ENCODE measurements at places on chromosomes 3 and 15. TPM values are rescaled to one million over a fixed set of nuclear protein-coding genes. Genes with fewer than 3 reads are reported as not detected.
A peak's percentile ranks its signal among the peaks of the same experiment; 100 is the strongest.

RASL12 gene
- total RNA-seq = 6.5 TPM

DNA sequence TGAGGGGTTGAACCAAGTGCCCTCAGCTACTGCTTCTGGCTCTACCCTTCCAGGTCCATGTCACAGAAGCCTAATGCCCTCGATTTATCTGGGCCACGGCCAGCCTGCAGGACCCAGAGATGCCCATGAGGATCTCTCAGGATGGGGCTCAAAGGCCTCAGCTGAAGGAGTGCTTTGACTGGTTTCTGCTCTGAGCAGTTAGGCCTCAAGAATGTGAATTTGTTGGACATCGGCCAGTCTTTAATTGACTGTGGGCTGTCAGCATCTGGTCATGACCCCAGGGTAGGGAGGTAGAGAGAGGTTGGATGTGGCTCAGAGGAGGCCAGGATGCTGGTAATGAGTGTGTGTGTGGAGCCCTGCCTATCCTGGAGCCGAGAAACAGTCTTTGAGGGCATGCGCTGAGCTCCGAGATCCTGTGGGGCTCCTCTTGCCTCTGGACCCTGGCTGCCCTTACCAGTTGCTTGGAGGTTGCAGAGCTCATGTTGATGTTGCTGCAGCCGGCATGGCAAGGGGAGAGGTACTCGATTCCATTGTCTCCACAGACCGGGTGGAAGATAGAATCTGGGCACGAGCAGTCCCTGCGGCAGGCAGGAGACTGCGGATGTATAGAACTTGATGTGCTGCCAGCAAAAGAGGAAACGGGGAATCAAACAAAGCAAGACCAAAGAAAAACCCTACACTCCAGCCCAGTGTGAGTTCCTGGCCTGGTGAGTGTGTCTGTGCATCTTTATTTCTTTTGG, 49.1 kb upstream of the RAB6B start:
- no peak overlapping the region for H3K4me3 ChIP-seq
- no peak overlapping the region for H3K27ac ChIP-seq
- DNase-seq = no peak
- peaks cover 4% of the 10 kb centered on the region for H3K27me3 ChIP-seq

- no peaks in the 10 kb centered on the region for H3K27me3 ChIP-seq
- H3K36me3 ChIP-seq = no peaks in the 10 kb centered on the region
- H3K27ac ChIP-seq = no peak overlapping the region
- no peak overlapping the region for H3K4me3 ChIP-seq
- peaks cover 2% of the 10 kb centered on the region for H3K4me1 ChIP-seq
Observed at GRCh38 chr3:178459038-178459410, 77.2 kb upstream of the KCNMB2 start.

GRCh38 chr3:172107403-172107802, 68.0 kb downstream of the FNDC3B start:
- peak overlapping the region; percentile 89 for H3K27ac ChIP-seq
- H3K36me3 ChIP-seq = peaks cover 3% of the 10 kb centered on the region
- H3K4me3 ChIP-seq = no peak overlapping the region
- H3K4me1 ChIP-seq = peaks cover 82% of the 10 kb centered on the region
- DNase-seq = no peak
- H3K27me3 ChIP-seq = no peaks in the 10 kb centered on the region

- no peaks in the 10 kb centered on the region for H3K36me3 ChIP-seq
- no peaks in the 10 kb centered on the region for H3K27me3 ChIP-seq
- no peak overlapping the region for H3K27ac ChIP-seq
Observed at GRCh38 chr3:181793006-181793405, 81.3 kb downstream of the SOX2 start.

GRCh38 chr15:62547584-62547983, 382.5 kb upstream of the C2CD4B start:
- DNase-seq = no peak
- no peak overlapping the region for H3K27ac ChIP-seq
- H3K27me3 ChIP-seq = no peaks in the 10 kb centered on the region
- H3K36me3 ChIP-seq = no peaks in the 10 kb centered on the region

All from WTC11 (cell line).